ENCODE measurements at places on chromosomes 5 and 9.

- DNase-seq, result no peak
Observed at GRCh38 chr9:95551406-95551805, 34.6 kb upstream of the PTCH1 start.

DNA sequence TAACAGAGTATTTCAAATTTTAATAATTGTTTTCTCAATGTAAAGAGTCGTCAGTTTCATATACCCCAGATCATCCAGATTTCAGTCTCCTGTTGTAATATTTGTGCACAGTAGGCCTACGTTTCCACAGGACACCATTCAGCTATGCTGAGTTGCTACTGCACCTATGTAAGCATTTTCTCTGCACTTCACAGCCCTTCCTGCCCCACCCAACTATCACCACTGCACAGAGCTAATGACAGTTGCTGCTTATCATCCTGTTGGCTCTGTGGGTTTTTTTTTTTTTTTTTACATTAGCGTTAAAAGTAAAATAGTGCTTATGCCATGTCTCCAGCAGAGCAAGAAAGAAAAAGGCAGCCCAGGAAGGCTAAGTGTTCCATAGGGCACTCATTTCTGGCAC is 5.9 kb upstream of the PRKACG start:
- DNase-seq, result no peak

DNA sequence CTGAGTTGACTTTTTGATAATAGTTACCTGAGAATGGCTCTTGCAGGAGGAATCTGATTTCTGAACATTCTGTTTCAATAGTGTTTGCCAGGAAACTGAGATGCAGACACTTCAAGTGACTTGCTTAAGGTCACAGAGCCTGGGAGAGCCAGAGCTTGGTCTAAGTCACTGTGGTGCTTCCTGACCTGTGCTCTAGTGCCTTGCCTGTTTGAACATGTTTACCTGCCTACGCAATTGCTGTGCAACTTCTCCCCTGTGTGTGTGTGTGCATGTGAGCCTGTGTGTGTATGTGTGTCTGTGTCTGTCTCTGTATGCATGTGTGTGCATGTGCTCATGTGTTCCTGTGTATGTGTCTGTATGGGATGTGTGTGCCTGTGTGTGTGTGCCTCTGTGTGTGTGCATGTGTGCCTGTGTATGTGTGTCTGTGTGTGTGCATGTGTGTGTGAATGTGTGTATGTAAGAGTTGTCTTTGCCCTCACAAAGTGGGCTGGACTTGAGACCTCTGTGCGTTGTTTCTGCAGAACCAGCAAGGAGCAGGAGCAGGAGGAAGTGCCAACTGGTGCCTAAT is 185.8 kb downstream of the GADD45G start:
- DNase-seq, result no peak

GRCh38 chr5:30505014-30505886 is 688.2 kb upstream of the CDH6 start:
- no peak for DNase-seq

DNA sequence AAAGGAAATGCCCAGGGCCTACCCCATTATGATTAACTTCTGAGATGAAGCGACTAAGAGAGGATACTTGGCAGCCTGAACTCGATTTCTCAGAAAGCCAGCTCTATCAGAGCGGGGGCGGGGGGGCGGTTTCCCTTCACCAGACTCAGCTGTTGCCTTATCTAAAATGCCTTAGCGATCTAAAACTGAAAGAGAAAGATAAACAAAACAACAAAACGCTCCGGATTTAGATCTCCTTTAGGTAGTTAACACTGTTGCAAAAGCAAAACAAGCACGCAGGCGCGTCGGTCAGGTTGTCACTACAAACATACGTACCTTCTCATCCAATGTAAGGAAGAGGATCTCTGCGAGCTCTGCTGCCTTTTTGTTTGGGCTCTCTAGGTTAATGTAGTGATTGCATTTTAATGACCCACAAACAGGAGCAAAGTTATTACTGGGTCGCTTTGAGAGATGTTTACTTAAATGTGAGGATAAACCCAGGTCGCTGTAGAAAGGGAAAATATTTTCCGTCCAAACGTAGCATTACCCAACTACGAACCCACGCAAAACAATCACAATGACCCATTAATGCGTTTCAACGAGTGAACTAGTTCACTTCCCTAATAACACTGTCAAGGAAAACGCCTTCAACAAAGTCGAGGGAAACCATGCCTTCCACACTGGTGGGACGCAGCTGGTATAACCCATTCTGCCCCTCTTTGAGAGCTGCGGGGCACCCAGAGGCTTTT is 982 bp downstream of the EPB41L4A start:
- no peak for DNase-seq

GRCh38 chr5:136349029-136349428 is 16.3 kb downstream of the TRPC7 start:
- no peak for DNase-seq

DNA sequence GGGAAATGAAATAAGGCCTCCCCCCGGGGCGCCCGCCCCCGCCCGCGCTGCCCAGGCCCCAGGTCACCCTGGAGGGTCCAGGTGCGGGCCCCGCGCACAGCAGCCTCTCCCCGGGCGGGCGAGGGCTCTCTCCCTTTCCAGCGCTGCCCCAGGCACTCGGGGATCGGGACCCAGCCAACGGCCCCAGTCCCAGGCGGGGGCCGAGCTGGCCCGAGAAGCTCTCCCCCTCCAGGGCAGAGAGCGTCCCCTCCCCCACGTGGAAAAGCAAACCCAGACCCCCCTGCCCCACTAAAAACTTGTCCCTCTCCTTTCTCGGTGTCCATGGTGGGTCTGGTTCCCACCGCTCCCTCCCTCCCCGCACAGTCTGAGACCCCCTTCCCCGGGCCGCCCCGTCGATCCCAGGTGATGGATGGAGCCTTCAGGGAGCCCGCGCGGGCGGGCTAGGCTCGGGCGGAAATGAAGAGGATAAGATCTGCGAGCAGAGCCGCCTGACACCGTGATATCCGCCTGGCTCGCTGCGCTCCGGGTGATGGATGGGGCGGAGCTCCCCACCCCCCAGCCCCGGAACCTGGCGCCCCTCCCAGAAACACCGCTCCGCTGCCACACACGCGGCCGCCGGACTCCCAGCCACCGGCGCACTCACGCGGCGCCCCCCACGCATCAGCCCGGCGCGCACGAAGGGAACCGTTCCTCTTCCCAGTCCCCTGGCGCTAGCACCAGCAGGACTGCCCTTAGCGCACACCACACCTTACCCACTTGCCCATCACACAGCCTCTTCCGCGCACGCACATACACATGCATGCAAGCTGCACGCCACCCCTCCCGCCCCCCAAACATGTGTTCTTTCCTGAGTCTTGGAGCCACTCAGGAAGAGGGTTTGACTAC is 81.7 kb upstream of the ZBTB43 start:
- DNase-seq, result no peak

- DNase-seq, result peak; percentile 91
Observed at GRCh38 chr5:95857185-95857945, 34.8 kb upstream of the GLRX start.

DNA sequence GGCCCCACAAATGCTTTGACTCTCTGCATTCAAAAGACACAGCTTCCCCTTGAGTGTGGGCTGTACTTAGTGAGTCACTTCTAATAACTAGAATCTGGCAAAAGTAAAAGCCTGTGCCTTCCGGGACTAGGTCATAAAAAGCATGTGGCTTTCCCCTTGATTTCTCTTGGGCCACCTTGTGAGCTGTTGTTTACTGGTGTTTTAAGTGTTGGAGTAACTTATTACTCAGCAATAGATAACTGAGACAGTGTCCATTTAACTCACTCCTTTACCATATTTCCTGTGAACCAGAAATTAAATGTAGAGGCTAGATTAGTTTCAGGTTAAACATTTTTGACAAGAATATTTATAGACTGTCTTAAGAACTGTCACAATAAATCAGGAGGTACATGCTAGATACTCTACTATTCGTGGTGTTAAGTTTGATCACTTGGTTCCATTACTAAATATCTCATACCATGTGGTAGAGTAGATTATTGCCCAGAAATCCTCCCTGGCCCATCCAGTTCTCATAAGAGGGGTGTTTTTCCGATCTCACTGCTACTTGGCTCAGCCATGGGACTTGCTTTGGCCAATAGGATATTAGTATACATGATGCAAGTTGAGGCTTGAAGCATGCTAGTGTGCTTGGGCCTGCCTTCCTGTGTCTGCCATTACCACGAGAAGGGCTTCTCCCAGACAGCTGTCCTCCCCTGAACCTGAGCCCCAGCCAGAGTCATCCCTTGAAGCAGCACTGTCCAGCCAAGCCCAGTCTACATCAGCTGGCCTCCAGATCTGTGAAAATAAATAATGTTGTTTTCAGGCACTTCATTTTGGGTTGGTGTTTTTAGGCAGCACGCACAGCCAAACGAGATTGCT is 10.4 kb upstream of the CMBL start:
- DNase-seq, result no peak

- peak; percentile 12 for DNase-seq
Observed at GRCh38 chr5:167716126-167716775, 575.2 kb upstream of the WWC1 start.

GRCh38 chr9:87701931-87702421 is 23.9 kb upstream of the CTSL start:
- no peak for DNase-seq

- DNase-seq, result no peak
Observed at GRCh38 chr5:15763754-15764153, 263.8 kb downstream of the FBXL7 start.

- DNase-seq, result no peak
Observed at GRCh38 chr9:110101531-110102161, 106.3 kb downstream of the C9orf152 start.

DNA sequence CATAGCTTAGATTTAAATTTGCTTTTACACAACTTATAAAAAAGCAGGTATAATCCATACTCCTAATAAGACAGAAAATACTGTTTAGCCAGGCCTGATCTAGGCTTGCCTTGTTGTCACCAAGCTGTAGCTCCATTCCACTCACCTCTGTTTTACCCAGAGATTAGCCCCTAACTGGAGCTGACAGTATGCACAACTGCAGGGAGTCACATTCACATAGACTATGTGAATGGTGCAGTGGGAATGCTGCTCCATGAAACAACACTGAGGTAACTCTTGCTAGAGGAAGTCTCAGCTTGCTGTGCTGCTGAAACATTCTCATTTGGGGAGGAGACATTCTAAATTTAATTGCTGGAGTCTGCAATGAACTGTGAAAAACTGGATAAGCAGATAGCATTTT is 209.1 kb downstream of the TMEM232 start:
- no peak for DNase-seq

GRCh38 chr9:104993291-104993963 is 65.5 kb upstream of the ABCA1 start:
- DNase-seq, result peak; percentile 48

DNA sequence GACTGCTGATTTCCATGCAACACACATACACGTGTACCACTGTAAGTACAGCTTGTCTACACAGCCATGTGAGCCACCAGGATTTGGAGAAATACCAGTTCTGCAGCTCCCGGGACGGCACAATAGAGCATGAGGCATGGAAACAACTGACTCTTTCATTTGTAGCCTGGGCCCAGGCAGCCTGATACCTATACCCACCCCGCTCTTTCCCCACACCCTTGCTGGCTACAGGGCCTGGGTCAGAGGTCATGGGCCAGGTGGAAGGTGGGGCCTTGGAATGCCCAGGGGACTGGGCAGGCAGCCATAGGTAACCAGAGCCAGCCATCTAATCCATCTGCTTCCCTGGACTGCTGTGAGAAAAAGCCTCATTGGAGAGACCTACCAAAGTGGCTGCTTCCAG is 39.0 kb upstream of the ZSWIM6 start:
- no peak for DNase-seq

- no peak for DNase-seq
Observed at GRCh38 chr5:6659941-6660684, 26.9 kb downstream of the SRD5A1 start.

GRCh38 chr9:17229945-17230560 is 95.2 kb downstream of the CNTLN start:
- no peak for DNase-seq

GRCh38 chr9:131845305-131846298 is 105.7 kb upstream of the RAPGEF1 start:
- DNase-seq, result no peak

DNA sequence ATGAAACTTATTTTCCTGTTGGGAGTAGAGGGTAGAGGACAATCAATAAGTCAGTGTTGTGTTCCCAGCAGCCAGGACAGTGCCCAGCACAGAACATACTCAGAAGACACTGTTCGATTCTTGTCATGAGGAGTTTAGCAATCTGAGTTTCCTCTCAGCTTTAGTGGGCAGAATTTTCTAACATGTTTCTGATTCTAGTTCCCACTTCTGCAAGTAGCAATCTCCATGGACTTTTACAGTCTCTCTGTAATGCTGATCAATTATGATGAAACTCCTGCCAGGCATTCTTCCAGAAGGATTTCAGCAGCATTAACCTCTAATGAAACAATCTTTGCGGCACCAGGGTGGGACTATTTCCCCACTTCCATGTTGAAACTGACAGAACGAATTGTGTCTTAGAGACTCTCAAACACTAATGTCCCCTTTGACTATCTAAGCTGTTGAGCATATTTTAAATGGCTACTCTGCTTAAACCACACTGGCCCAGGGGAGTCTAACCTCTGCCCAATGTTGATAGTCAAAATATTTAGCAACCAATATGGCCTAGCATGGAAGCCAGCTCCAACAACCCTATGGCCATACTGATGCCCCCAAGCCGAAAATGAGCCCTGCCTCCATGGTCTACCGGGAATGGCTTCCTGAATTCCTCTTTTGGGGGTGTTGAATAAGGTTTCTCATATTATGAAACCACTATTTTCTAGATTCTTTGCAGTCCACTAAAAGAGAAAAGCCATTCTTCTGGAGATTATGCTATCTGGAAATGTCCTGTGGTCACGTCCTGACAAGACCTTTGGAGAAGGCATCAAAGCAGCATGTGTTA is 484.3 kb downstream of the BNC2 start:
- peak; percentile 78 for DNase-seq

DNA sequence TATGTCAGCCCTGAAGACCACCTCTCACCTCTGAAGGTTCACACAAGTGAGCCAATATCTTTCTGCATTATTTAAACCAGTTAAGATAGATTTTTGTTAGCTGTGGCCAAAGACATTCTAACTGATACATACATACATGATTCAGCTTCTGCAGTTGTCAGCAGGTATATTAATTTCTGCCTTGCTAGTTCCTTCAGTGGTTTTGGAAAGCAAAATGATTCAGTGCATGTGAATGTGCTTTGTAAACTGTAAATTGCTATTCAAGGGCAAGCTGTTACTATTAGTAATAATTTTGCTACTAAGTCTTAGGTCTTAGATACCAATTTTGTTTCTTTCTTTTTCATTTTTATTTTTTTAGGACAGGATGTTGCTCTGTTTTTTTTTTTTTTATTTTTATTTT is 89.2 kb upstream of the ERBIN start:
- DNase-seq, result peak; percentile 43

- no peak for DNase-seq
Observed at GRCh38 chr5:13930541-13931171, 13.8 kb downstream of the DNAH5 start.

DNA sequence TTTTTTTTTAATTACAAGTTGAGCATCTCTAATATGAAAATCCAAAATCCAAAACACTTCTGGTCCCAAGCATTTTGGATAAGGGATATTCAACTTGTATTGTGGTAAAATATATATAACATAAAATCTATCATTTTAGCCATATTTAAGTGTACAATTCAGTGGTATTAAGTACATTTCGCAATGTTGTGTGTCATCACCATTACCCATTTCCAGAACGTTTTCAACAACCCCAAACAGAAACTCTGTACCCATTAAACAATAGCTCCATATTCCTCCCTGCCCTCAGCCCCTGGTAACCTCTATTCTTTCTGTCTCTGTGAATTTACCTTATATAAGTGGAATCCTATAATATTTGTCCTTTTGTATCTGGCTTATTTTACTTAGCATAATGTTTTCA is 24.9 kb downstream of the TICAM2 start:
- DNase-seq, result no peak
